ENCODE measurements at places on chromosomes 6 and 20. TPM values are rescaled to one million over a fixed set of nuclear protein-coding genes. Genes with fewer than 3 reads are reported as not detected.

GRCh38 chr6:139751179-139751578 lies 376.7 kb upstream of the CITED2 start:
- DNase-seq = no peak

The SEMG1 gene
- not detected for total RNA-seq

- DNase-seq = no peak
These were observed 975 bp upstream of the PPT2 start for GRCh38 chr6:32152769-32153563.

GRCh38 chr6:39208223-39208739 lies 21.0 kb downstream of the KCNK5 start:
- DNase-seq = no peak

- DNase-seq = no peak
These were observed 114.6 kb upstream of the TCF21 start for GRCh38 chr6:133774356-133774755.

GRCh38 chr20:51116765-51117686 lies 94.1 kb upstream of the KCNG1 start:
- no peak for DNase-seq

DNA sequence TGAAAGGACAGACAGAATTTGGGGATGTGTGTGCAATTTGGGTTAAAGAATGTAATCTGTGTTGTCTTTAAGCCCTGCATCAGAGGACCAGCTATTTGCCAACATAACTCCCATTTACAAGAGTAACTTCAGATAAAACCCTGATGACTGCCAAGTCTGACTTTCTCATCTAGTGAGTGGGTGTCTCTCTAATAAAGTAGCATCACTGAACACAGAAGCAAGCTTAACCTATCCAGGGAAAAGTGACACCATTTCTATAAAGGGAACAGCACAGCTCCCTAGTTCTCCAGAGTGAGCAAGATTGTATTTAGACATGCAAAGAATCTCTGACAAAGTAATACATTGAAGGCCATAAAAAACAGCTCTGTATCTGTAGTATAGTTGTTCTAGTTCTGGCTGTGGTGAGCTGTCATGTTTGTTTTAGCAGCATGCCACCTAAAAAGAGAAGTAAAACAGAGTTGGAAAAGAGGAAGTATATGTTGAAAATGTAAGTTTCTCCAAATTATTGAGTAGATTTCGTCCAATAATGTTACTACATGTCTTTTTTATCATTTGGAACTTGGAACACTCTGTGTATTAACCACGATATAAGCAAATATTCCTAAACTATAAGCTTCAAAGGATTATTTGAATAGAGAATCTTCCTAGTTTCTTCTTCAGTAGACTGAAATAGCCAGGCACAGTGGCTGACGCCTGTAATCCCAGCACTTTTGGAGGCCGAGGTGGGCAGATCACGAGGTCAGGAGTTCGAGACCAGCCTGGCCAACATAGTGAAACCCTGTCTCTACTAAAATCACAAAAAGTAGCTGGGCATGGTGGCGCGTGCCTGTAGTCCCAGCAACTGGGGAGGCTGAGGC lies 8.8 kb upstream of the PIM1 start:
- no peak for DNase-seq

- peak; percentile 11 for DNase-seq
These were observed 77.2 kb downstream of the BACH2 start for GRCh38 chr6:90219209-90219985.

- no peak for DNase-seq
These were observed 6.9 kb upstream of the PPP1R3G start for GRCh38 chr6:5078121-5078669.

GRCh38 chr20:22620342-22620741 lies 36.0 kb upstream of the FOXA2 start:
- no peak for DNase-seq

DNA sequence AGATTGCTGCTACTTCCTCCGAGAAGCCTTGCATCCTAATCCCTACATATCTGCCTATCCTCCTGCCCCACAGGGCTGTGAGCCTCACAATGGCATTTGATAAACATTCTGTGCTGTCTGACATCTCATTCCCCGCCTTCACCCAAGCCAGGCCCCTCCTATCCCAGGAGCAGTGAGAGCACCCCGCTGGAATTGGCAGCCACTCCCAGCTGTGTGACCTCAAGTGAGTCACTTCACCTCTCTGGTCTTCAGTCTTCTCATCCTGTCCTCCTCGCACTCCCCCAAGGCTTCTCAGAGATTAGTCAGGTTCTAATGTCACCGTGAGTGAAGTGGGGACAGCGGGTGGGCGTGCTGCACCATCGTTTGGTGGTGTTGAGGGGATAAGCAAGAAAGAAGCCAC lies 81.7 kb downstream of the CDH22 start:
- DNase-seq = no peak

The PNRC1 gene
- 135 TPM for total RNA-seq

The MEI4 gene
- total RNA-seq = 0.38 TPM

GRCh38 chr20:15627089-15627488 lies 946.2 kb downstream of the KIF16B start:
- no peak for DNase-seq

DNA sequence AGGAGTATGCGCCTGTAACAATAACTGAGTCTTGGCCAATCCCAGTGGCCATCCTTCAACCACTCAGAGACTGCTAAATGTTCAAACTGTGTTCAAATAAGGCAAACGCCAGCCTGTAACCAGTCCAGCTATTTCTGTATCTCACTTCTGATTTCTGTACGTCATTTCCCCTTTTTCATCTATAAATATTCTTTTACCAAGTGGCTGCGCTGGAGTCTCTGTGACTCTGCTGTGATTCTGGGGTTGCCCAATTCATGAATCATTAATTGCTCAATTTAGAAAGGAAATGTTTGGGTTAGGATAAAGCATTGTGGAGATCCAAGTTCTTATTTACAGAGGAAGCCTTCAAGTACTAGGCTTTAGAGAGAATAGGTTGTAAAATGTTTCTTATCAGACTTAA lies 89.8 kb upstream of the UST start:
- no peak for DNase-seq

DNA sequence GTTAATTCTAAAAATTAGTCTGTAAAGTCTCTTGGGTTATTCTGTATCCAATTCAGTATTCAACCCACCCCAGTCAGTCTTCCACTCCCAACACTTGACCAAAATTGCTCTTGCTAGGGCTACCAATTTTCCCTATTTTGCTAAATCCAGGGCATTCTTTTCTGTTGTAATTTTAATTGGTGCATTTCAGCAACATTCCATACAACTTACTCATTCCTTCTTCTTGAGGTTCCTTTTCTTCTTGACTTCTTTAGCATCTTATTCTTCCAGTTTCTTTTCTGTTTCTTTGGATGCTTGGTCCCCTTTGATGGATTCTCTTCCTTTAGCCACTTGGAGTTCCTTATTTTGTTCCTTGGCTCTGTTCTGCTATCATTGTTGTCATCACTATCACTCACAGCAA lies 11.2 kb upstream of the GRM1 start:
- DNase-seq = no peak

DNA sequence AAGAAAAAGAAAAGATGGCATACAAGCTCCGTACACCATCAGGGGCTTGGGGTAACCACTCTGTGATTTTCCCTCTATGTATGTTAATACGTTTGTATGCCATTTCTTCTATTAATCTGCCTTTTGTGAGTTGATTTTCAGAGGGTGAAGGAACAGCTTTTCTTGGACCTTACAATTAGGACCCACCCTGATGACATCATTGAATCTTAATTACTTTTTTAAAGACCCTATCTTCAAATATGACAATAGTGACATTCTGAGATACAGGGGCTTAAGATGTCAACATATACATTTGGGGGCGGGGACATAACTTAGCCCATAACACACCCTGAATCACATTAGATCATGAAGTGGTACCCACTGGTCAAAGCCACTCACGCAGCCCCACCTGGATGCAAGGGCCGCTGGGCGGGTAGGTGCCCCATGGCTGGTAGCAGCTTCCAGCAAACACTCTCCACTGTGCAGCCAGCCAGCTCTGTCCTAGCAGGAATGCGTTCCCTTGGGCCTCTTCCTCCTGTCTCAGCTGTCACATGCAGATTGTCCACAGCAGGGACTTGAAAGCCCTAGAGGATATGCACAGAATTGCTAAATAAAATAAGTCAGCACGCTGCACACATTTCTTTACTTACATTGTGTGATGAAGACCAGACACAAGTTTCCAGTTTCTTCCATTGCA lies 74.5 kb downstream of the FOXF2 start:
- no peak for DNase-seq

GRCh38 chr6:26328265-26328844 lies 36.6 kb upstream of the BTN3A2 start:
- DNase-seq = no peak

The MTO1 gene
- total RNA-seq = 23.8 TPM

The RAET1G gene
- 3.8 TPM for total RNA-seq

GRCh38 chr20:15895126-15895525 lies 678.1 kb downstream of the KIF16B start:
- no peak for DNase-seq

- no peak for DNase-seq
These were observed 116.2 kb downstream of the DTNBP1 start for GRCh38 chr6:15546591-15546990.

The POM121L2 gene
- total RNA-seq = 1.3 TPM

DNA sequence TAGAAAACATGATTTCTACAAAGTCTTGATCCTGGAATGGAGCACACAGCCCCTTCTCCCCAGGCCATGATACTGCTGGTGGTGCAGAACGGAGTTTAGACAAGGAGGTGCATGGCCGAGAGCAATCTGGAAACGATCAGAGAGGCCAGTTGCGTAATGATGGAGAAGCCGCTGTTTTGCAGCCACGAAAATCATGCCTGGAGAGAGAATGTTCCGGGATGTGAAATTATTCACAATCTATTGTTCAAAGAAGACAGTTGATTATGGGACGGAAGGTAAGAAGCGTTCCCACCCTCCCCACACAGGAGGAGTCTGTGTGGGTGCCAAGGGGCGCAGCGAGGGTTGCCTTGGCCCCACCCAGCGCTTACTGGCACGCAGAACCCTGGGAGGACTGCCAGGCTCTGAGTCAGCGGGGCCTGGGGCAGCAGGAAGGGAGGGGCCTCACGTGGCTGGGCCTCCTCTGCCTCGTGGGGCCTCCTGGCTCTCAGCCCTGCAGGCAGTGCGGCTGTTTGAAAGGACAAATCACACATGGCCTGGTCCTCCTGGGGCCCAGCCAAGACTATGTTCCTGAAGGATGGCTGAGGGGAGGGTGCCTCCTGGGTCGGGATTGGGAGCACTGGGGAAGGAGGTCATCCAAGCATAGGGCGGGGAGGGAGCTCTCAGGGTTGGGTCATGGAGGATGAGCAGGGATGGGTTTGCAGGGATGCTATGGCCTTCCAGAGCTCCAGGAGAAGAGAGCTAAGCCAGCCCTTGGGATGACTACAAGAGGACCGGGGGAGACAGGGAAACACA lies 8.7 kb upstream of the AP5S1 start:
- DNase-seq = no peak

Data from endothelial cell (in vitro differentiated cells).